Caco-2 (cell line): ENCODE measurements at places on chromosomes 13 and 19. TPM values are rescaled to one million over a fixed set of nuclear protein-coding genes. Genes with fewer than 3 reads are reported as not detected.
A peak's percentile ranks its signal among the peaks of the same experiment; 100 is the strongest.

DNA sequence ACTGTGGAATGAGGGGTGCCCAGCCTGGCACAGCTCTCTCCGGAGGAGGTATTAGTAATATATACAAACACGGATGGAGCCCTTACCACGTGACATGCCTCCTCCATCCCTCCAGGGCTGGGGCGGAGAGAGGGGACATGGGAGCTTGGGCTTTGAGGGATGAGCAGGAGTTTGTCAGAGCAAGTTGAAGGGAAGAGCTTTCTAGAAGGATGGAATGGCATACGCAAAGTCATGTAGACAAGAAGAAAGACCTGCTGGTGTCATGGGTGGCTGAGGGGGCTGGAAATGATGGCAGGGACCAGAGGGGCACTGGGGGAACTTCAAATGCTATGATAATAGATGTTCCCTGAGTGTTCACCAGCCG, 2.6 kb downstream of the MPND start:
- DNase-seq = no peak

DNA sequence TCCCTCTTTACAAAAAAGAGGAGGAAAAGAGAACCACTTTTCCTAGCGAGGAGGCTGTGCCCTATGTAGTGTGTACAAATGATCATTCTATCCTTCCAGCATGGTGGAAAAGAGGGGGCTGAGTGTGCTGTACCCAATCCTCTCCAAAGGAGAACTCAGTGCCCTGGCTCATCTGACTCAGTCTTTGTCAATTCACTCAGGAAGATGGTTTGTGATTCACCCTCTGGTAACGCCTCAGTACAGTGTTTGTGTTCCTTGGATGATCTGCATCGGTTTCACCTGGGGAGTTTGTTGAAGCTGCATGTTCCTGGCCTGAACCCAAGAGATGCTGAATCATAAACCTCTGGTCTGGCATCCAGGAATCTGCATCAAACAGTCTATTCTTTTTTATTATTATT, 18.3 kb upstream of the ENOX1 start:
- DNase-seq = no peak

DNA sequence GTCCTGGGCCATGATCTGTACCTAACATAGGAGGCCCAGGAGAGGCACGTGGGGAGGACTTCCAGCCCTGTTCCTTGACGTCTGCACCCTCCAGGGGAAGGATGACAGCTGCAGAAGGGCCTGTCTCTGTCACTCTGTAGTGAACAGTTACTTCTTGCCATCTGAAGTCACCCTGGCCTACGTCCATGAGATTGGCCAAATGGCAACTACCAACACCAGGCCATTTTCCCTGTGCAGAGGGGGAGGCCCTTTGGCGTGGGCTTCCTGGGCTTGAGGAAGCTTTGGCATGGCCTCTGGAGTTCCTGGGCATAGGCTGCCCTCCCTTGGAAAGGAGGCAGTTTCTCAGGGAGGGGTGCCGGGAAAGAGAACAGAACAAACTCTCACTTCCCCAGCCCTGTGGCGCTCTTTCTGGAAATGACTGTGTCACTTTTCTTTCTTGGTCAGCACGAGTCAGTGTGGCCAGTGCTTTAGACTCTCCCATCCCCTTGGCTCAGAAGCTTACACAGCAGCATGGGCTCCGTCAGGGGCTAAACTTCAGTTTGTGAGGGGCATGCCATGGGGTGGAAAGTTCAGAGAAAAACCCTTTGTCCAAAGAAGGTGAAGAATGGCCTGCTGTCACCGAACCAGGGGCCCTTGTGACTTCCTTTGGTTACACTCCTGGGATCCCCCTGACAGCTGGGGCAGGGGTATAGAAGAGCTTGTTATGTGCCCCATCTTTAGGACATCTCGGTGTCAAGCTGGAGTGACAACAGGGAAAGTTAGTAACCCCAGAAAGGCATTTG, 5.3 kb downstream of the CARM1 start:
- DNase-seq = no peak

GRCh38 chr19:33143897-33144405, 12.0 kb downstream of the WDR88 start:
- peak; percentile 63 for DNase-seq

GRCh38 chr13:71874458-71874857, 7.5 kb upstream of the DACH1 start:
- no peak for DNase-seq

DNA sequence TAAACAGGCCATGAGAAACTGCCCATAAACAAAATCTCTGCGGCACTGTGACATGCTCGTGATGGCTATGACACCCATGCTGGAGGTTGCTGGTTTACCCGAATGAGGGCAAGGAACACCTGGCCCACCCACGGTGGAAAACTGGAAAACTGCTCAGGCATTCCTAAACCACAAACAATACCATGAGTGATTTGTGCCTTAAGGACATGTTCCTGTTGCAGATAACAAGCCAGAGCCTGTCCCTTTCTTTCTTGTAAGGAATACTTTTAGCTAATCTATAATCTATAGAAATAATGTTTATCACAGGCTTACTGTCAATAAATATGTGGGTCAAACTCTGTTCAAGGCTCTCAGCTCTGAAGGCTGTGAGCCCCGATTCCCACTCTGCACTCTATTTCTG, 12.1 kb downstream of the ZNF561 start:
- no peak for DNase-seq

- DNase-seq = no peak
These were observed 630.0 kb upstream of the MIR17HG start for GRCh38 chr13:90717451-90717936.

The ZNF229 gene
- total RNA-seq = not detected in 2 replicates

The GYS1 gene
- total RNA-seq = 62.7 and 65.3 TPM in 2 replicates

The AP2S1 gene
- total RNA-seq = 211 and 234 TPM in 2 replicates

The ZNF729 gene
- not detected in 2 replicates for total RNA-seq

The SIRT6 gene
- total RNA-seq = 18.2 and 20.1 TPM in 2 replicates
